ENCODE measurements at places on chromosomes 1 and 21.
A peak's percentile ranks its signal among the peaks of the same experiment; 100 is the strongest.

DNA sequence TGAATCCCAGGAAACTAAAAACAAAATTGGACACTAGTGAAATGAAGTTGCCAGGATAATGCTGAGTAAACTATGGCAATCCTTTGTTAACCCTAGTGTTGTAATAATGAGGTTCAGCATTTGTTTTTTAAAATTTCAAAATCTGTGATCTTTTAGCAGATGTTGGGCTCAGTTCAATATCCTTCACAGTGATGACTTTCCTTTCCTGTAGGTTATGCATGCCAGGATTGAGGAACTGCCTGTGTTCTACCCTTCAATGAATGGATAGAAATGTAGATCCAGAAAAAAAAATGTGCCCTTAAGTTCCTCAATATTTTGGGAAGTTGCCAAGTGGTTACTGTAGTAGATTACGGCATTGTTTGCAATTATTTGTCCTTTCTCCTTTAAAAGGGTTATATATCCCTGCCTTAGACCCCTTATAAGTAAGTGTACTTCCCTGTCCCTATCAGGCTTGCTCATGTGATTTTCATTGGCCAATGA lies 35.5 kb upstream of the IRF2BP2 start:
- no peak for DNase-seq

- DNase-seq = no peak
Observed at GRCh38 chr1:167795810-167796740, 74.3 kb downstream of the MPZL1 start.

DNA sequence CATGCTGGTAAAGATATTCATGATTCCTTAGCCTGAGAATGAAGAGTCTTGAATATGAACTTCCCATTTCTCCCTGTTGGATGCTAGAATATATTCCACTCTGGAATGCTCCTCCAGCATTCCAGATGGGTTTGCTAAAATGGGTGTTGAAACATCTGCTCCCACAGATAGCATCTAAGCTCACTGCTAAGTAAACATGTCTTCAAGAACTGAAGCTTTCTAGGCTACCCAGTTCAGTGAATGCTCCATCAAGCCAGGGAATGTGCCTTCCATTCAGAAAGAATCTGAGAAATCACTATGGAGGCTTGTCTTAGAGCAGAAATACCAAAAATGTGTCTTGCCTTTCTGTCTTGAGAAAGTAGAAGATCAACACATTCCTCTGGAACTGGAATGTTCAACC lies 81.1 kb downstream of the TNFSF18 start:
- no peak for DNase-seq

- no peak for DNase-seq
Observed at GRCh38 chr1:109786531-109787021, 22.9 kb upstream of the EPS8L3 start.

DNA sequence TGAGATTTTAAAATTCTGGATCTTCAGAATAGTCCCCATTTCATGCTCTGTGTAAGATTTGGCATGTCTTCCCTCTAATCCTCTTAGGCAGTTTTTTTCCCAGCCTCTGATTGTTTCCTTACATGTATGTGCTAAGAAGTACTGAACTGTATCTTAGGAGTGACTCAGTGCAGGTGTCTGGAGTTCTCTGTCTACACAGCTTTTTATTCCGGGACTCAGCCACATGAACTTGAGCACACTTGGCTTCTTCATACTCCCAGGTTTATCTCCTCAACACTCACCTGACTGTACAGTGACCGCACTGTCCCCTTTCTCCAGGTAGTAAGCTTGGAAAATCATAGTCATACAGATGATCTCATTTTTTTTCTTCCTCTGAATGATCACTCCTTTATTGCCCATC lies 50.7 kb downstream of the SYT14 start:
- no peak for DNase-seq

DNA sequence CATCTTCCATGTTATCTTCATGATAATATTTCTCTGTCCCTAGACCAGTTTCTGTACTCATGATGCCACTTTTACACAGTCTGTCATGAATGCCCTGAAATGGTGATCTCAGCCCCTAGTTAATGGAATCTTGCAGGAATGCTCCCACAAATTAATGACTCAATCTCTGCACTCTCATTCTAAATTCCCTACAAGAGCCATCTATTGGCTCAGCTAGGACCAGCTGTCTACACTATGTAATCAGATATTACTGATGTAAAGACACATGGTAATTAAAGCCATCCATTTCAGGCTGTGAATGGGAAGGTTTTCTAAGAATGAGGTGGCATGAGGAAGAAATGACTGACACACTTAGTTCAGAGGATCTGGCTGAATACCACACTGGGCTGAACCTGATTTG lies 199.1 kb upstream of the KCND3 start:
- DNase-seq = no peak

DNA sequence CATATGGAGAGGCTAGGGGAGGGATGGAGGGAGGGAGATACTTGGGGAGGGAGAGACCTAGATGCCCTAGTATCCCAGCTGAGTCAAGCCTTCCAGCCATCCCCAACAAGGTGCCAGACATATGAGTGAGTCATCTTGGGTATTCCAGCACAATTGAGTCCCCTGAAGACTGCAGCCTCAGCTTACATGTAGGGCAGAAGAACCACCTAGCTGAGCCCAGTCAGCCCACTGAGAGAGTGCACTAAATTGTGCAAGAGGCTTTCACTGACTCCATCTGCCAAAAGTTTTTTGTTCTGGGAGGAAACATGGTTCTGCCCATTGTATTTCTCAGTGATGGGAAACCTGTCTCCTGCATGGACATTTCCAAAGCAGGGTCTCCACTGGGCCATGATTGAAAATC lies 76.4 kb downstream of the FOXD2 start:
- DNase-seq = no peak

- DNase-seq = no peak
Observed at GRCh38 chr1:215082532-215083382, at the start of gene KCNK2. Gene KCNK2 (plus strand): TSS chr1:215082737. CDS start chr1:215083386, 649 bp downstream.

GRCh38 chr1:190494451-190494850 lies 16.8 kb upstream of the BRINP3 start:
- no peak for DNase-seq

- no peak for DNase-seq
Observed at GRCh38 chr1:32465578-32465933, 684 bp downstream of the ZBTB8B start.

- DNase-seq = no peak
Observed at GRCh38 chr1:84985365-84985764, 11.5 kb downstream of the MCOLN2 start.

GRCh38 chr1:84632673-84633434 lies 57.4 kb downstream of the SSX2IP start:
- no peak for DNase-seq

DNA sequence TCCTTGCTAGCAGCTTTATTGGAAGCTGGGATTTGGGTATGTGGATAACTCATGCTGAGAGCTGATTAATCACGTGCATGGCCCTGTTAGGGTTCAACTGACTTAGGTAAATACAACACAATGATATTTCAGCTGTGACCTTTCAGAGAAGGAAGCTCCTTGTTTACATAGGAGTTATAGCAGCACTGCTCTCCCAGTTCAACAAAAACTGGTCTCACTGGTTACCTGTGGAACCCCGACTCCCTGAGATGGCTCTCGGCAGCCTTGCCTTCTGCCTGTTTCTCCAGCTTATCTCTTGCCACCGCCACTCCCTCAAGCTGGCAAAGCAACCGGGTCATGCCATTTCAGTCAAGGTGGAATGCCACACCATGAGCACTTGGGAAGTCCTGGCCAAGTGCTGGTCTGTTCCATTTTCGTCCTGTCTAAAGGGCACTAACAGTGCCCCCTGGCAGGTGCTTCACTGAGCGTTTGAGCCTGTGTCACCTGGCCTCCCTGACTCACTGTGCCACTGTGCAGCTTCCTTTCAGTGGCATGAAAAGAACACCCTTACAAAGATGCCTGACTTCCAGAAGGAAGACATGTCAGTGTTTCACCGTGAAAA lies 31.6 kb downstream of the DOP1B start:
- DNase-seq = no peak

GRCh38 chr1:43573066-43573800 lies 42.5 kb downstream of the PTPRF start:
- no peak for DNase-seq

- DNase-seq = no peak
Observed at GRCh38 chr1:101190441-101190840, 46.4 kb upstream of the S1PR1 start.

DNA sequence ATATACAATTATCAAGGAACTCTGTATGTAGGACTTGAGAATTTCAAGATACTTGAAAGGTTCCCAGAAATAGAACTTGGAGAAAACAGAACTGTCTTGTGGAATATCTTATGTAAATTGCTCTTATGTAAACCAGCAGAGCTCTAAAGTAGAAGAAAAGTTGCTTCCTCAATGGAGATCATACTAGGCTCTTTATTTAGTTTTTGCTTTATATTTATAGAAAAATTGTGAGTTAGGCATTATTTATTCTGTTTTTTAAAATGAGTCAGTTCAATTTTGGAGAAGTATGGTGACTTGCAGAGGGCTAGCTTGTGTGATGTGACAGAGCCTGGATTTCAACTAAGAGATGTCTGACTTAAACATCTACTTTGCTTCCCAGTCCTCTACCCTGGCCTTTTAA lies 40.4 kb downstream of the ATP6V1G3 start:
- no peak for DNase-seq

DNA sequence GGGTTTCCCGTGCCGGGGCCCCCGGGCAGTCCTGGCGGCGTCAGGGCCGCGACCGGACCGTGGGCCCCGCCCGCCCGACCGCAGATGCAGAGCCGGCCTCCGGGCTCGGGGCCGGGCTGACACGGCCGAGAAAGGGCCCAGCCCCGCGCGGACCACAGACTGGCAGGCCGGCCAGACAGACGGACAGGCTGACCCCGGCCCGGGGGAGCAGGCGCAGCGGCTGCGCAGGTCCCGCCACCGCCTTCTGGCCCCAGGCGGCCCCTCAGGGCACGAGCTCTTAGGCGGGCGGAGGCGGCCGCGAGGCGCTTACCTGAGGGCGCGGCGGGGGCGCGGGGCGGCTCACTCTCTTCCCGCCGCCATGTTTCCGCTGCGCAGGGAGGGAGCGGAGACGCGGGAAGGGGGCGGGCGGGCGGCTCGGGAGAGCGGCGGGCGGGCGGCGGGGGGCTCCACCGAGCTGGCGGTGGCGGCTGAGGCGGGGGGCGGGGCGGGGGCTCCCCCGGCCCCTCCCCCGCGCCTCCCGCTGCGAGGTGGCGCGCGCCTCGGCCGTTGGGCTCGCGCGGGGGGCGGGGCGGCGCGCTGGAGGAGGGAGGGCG lies at the start of gene SCMH1:
SCMH1 (minus strand) TSS at position 558 of the 593 bp plus-strand sequence. CDS start 56,173 bp downstream, outside the sequence.
- peak; percentile 14 for DNase-seq

DNA sequence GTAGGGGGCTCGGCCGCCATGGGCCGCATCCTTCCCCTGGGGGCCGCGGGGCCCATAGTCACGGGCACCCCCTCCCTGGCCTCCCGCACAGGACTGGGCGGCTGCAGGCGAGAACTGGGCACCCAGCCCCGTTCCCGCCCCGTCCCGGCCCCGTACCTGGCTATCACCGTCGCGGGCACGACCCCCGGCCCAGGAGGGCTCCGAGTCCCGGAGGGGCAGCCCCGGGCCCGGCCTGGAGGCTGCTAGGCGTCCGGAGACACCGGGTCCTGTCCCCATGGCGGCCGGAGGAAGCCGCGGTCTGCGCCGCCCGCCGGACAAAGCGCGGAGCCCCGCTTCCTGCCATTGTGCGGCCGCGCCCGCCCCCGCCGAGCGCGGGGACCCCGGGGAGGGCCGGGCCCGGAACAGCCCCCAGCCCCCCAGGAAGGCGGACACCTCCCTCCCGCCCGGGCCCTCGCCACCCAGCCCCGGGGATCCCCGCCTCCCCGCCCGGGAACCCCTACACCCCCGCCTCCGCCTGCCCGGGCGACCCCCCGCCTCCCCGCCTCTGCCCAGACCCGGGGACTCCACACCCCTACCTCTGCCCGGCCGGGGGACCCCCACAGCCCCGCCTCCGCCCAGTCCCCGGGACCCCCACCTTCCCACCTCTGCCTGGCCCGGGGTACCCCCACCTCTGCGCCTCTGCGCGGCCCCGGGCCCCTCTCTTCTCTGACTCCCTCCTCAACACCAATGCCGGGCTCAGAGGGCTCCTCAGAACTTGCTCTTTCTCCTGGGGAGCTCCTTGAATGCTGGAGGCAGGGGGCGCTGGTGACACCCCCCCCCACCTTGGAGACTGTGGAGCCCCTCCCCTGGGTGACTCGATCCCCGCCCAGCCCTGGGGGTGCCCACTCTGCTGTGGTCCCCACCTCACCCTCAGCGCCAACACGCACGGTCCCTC lies 6.0 kb downstream of the PLEKHG5 start:
- DNase-seq = no peak

- no peak for DNase-seq
Observed at GRCh38 chr1:76892675-76893074, 25.4 kb downstream of the ST6GALNAC5 start.

DNA sequence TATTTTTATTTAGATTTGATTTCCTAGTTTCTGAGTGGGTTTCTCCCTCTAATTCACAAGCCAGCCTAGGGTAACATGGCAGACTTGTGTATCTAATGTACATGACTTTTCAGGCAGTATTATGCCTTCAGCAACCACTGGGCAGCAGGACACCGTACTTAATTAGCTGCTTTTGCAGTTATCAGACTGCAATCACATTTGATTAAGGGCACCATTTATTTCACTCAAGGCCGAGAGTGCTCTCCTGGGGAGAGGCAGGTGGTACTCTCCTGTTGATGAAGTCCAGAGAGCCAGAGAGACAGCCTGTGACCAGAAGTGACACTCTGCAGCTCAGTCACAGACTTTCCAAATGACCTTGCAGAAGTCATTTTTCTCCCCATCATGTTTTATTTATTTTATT lies 18.7 kb downstream of the CYYR1 start:
- no peak for DNase-seq
